Umbilical cord (tissue), 2 donors: ENCODE measurements at places on chromosomes 4 and X. TPM values are rescaled to one million over a fixed set of nuclear protein-coding genes. Genes with fewer than 3 reads are reported as not detected.

PPEF2 gene
- total RNA-seq = 6.3 TPM

- no peak for DNase-seq
Measured at GRCh38 chrX:37646254-37646653, 39.3 kb upstream of the XK start.

- DNase-seq = no peak
Measured at GRCh38 chr4:113509851-113510250, 251.7 kb downstream of the CAMK2D start.

GRCh38 chrX:31126205-31126604, 54.4 kb upstream of the FTHL17 start:
- no peak for DNase-seq

DNA sequence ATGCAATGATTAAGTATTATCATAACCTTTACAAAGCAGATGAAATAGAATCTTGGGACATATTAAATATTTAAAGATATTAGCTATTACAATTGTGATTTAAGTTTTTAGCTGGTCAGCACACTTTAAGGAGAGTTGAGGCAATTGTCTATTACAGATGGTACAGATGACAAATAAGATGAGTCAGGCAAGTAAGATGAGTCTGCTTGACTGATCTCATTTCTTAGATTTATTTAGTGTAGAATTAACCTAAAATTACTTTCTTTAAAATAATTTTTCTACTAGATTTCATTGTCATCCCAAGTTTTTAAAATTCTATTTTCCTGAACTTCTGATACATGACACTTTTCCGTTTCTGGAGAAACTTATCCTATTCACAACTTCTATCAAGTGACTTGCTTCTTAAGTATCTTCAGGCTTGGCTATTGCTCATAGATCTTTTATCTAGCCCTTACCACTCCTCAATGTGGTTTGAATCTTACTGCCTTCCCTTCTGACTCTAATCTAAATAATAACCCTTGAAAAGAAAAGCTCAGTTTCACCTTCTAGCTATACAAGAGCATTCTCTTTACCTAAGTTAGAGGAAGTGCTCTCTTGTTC, 32.9 kb downstream of the CXCL1 start:
- no peak for DNase-seq

- DNase-seq = no peak
Measured at GRCh38 chr4:83036991-83037665, 2.1 kb downstream of the COPS4 start.

- no peak for DNase-seq
Measured at GRCh38 chr4:161256716-161257115, 907.1 kb downstream of the FSTL5 start.

- no peak for DNase-seq
Measured at GRCh38 chr4:152434011-152434410, 101.9 kb downstream of the FBXW7 start.

MAGEA8 gene
- total RNA-seq = 4.3 TPM

DNA sequence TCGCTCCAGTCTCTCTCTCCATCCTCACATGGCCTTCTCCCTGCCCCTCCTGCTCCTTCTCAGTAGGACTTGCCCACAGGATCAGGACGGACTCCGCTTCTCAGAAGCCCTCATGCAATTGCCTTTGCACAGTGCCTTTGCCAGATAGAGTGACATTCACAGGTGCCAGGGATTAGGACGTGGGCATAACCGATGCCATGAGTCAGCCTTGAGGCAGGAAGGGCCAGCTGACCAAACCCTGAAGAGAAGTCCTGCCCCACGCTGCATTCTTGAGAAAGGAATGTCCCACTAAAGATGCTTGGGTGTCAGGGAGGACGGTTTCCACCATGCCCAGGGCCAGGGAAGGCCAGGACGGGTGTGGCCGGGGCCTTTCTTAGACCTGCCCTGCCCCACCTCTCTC, 6.6 kb upstream of the GRPEL1 start:
- DNase-seq = no peak

GRCh38 chr4:109332926-109333464, 30.5 kb upstream of the COL25A1 start:
- DNase-seq = no peak

DNA sequence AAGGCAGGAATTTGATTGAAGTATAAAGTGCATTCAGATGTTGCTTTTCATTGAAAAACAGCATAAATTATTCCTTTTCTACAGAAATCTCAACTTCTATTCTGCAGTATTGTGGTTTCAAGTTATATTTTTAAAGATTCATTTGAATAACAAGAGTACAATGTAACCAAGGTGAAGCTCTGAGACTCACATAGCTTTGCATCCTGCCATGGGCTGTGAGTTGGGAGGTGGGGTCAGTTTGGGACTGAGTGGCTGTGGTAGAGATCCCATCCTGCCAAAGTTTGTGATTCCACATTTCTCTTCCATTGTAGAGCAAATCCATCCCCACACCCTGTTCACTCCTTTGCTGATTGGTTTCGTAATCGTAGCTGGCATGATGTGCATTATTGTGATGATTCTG, 69.2 kb downstream of the KIT start:
- no peak for DNase-seq

DNA sequence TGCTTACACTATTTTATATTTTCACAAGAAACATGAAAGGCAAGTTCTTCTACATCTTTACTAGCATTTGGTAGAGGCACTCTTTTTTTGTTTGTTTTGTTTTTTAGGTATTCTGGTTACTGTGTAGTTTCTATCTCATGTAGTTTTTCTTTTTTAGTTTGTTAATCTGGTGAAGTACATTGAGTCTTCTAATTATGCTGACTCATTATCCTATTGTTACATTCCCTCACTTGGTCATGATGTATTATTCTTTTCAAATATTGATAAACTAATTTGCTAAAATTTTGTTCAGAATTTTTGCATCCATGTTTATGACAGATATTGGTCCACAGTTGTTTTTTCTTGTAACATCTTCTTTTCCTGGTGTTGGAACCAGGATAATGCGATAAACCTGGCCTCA, 4.7 kb downstream of the GK2 start:
- DNase-seq = no peak

DNA sequence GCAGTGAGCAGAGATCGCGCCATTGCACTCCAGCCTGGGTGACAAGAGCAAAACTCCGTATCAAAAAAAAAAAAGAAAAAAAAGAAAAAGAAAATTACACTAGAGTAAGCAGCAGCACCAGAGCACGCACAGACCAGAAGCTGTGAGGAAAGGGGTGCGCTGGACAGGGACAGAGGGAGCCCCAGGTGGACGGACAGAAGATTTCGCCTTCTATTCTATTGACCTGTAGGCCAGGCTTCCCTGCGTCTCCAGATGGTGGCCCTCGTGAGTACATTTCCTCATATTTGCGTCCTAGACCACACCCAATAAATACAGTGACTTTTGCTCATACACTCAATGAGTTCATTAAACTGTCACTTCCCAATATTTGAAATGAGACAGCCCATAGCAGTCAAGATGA, 19.1 kb downstream of the MTNR1A start:
- no peak for DNase-seq

NMU gene
- not detected for total RNA-seq

STPG2 gene
- total RNA-seq = 3.4 TPM

DNA sequence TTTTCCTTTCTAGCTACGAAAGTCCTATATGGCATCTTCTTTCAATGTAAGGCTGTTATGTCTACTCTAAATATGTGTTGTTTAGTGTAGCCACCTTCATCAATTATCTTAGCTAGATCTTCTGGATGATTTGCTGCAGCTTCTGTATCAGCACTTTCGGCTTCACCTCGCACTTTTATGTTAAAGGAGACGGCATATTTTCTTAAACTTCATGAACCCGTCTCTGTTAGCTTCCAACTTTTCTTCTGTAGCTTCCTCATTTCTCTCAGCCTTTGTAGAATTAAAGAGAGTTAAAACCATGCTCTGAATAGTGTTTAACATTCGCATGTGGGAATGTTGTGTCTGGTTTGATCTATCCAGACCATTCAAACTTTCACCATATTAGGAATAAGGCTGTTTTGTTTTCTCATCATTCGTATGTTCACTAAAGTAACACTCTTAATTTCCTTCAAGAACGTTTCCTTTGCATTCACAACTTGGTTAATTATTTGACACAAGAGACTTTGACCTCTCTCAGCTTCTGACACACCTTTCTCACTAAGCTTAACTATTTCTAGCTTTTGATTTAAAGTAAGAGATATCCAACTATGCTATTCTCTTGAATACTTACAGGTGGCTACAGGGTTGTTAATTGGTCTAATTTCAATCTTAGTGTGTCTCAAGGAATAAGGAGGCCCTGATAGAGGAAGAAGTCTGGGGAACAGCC, 476.8 kb downstream of the GABRG1 start:
- DNase-seq = no peak

USP27X gene
- 2.4 TPM for total RNA-seq

- DNase-seq = peak; percentile 1
Measured at GRCh38 chrX:69389101-69389501, 115.0 kb upstream of the NALF2 start.
